ENCODE measurements at places on chromosomes 2 and 18.

DNA sequence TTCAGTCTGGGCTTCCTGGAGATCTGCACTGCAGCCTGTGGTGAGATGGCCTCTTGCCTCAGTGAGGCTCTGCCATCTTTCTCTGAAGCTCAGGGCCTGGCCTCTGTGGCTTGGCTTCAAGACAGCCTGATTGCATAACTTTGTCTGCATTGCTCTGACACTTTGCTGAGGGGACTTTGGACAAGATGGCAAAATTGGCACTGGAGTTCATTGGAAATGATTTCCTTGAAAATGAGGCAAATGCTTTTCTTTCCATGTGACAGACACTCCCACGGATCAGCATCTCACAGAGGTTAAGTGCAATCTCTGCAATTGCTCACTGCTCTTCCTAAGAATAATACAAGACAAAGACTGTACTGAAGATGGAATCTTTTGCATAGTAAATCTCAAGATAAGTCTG lies 166.8 kb downstream of the KCNS3 start:
- DNase-seq, result no peak

DNA sequence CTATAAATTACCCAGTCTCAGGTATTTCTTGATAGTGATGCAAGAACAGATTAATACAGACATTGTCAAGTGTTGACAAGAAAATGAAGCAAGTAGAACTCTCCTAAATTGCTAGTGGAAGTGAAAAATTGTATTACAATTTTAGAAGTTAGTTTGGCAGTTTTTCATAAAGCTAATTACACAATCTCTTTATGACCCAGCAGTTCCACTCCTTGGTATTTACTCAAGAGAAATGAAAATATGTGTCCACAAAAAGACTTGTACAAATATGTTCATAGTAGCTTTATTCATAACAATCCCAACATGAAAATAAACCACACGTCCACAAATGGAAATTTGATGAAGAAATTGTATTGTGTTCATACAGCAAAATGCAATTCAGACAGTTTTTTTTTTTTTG lies 49.4 kb downstream of the PDE1A start:
- no peak for DNase-seq

DNA sequence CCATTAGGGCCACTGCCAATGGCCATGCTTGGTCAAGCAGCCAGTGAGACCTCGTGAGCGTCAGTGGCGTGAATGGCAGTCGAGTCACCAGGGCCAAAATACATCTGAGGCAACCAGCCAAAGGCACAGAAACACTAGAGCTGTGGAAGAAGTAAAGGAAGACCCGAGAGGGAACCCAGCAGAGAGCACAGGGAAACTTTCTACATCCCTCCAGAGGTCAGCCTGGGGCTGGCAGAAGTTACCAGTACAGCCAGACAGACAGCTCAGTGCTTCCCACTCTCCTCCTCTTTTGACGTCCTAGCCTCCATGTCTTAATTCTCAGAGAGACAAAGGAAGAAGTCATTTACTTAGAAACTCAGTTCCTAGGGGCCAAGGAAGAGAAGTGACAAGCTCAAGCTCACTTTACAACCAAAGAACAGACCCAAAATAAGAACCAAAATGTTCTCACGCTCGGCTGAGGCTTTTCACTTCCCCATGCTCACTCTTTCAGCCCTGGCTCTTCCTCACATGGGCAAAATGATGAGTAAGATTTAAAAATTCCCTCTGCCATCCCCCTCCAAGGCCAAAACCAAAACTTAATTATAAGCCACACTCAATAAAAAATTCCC lies 8.7 kb downstream of the CYRIA start:
- no peak for DNase-seq

DNA sequence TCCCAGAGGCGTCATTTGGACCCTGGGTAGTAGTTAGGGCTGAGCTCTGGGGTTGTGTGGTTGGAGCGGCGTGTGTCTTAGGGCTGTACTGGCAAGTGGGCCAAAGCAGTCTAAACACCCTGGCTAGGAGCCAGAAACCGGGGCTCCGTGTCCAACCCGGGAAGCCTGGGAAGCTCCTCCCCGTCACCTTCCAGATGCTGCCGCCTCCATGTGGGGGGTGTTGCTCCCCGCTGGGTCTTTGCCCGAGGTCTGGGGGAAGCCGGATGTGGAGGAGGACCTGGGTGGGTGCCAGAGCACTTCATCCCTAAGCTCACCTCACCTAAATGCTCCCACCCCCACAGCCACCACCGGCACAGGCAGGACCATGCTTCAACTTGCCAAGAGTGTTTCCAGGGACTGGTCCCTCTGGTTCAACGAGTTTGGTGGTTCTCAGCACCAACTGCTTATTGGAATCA lies 25.4 kb downstream of the TET3 start:
- DNase-seq, result no peak

DNA sequence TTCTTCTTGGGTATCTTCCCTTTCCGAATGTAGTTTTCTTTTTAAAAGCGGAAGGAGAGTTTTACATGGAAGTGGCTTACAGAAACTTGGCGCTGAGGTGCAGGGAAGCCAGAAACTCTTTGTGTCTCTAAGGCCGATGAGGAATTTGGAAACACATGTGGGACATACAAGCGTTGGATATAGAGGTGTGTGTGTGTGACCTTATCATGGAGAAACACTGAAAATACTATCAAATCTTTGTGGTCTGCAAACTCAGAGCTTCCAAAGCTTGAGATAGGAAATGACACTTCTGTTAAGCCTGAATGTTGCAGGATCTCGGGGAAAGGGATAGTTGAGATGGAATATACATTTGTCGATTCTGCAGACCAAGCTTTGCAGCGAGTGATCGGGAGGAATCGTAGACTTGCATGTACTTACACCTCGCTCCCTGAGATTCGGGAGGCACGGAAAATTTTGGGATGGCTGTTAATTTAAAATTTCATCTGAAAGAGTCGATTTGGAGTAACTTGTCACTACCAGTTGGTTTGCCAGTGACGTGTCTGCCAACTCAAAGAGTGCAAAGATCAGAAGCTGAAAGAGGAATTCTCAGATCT lies 1.0 kb downstream of the NAB1 start:
- no peak for DNase-seq

DNA sequence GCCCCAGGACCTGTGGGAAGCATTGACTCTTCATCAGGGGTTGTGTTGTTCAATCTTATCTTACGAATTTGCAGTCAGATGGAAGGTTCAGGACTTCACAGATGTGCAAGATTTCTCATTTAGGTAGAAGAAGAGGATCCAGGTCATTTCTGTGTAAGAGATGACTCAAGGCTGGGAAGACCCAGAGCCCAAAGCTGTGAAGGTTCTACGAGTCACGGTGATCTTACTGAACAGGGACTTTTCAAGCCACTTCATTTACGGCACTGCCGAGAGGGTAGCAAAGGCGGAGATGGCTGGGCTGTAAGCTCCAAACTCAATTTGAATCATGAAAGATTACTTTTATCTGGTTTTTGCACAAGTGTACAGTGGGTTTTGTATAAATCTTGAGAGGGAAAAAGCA lies 228.0 kb upstream of the MEX3C start:
- no peak for DNase-seq

- DNase-seq, result no peak
These were observed 30.7 kb upstream of the ZNF236 start for GRCh38 chr18:76791642-76792041.

- no peak for DNase-seq
These were observed 69.3 kb downstream of the NEDD4L start for GRCh38 chr18:58113337-58113736.

- no peak for DNase-seq
These were observed 87.6 kb downstream of the MGAT5 start for GRCh38 chr2:134341476-134341875.

GRCh38 chr2:13996527-13996926 lies 636.0 kb upstream of the LRATD1 start:
- no peak for DNase-seq

GRCh38 chr2:236887531-236887930 lies 198.2 kb upstream of the COPS8 start:
- DNase-seq, result peak; percentile 53
